Stimulated activated CD4-positive, alpha-beta T cell treated with anti-CD3 and anti-CD28 coated beads, Interleukin-1b, Interleukin-23, amount 100 ng/mL, for 1 hour (primary cell): ENCODE measurements at places on chromosomes 12 and 14.

DNA sequence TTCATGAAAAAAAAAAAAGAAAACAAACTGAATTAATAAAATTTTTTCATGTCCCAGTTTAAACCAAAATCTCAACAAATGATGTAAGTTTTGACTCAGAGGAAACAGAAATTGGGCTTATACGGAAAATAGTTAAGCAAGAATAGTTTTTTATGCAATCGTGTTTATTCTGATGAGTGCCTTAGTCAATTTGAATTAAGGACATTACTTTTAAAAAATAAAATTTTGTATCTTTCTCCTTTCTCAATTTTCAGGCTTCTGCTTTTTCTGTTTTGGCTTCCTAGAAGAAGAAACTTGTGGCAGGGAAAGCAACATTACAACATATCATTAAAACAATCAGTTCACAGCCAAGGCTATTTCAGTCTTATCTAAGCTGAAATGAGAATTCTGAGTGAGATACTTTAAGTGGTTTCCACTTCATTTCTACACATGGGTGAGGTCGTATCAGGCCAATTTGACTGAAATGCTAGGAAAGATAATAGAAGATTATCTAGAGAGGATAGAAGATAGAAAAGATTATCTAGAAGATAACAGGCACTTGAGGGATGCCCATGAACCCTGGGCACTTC, 52.4 kb downstream of the BCL2L14 start:
- DNase-seq = no peak

- no peak for DNase-seq
These were observed 43.6 kb upstream of the GAS2L3 start for GRCh38 chr12:100529756-100530350.

GRCh38 chr12:128609861-128610260, 213.9 kb downstream of the SLC15A4 start:
- DNase-seq = no peak

- no peak for DNase-seq
These were observed 10.9 kb upstream of the MYL2 start for GRCh38 chr12:110931315-110931728.

- DNase-seq = no peak
These were observed 25.8 kb downstream of the NR1H4 start for GRCh38 chr12:100499416-100499815.

- no peak for DNase-seq
These were observed 810 bp downstream of the MARCHF9 start for GRCh38 chr12:57755454-57756372.

- DNase-seq = no peak
These were observed 406.6 kb upstream of the SYT1 start for GRCh38 chr12:78457938-78458337.

DNA sequence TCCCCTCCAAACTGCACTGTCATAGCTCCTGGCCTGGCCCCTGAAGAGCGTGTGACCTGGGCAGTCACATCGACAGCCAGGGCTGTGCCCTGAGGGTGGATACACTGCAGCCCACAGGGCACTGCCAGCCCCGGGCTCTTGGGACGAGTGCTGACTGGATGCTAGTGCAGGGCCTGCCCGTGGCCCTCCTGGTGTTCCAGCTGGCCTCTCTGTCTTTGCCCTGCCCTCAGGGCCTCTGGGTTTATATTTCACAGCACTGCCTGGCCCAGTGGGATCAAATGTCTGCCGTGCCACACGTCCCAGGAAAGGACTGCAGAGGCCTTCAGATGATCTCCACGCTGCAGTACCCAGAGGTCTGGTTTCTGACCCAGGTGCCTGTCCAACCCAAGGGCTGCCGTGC, 10.1 kb upstream of the CCDC197 start:
- DNase-seq = no peak

- DNase-seq = no peak
These were observed 100.0 kb downstream of the PRKCH start for GRCh38 chr14:61421212-61421923.

DNA sequence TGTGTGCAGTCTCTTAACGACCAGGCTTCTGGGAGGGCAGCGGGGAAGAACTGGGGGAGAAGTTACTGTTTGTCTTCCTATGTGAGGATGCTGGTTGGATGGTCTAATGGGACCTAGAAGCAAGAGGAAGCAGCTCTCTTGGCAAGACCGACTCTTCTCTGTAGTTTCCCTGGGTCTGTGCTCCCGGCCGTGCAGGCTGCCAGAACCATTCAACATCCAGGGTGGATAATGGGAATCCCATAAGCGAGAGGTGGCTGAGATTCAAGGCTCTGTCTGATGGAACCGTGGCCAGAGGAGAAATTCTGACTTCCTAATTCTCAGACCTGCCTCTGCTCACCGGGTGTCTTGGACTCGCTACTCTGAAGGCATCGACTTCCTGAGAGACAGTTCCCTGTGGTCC, 561.0 kb upstream of the TBX3 start:
- no peak for DNase-seq

DNA sequence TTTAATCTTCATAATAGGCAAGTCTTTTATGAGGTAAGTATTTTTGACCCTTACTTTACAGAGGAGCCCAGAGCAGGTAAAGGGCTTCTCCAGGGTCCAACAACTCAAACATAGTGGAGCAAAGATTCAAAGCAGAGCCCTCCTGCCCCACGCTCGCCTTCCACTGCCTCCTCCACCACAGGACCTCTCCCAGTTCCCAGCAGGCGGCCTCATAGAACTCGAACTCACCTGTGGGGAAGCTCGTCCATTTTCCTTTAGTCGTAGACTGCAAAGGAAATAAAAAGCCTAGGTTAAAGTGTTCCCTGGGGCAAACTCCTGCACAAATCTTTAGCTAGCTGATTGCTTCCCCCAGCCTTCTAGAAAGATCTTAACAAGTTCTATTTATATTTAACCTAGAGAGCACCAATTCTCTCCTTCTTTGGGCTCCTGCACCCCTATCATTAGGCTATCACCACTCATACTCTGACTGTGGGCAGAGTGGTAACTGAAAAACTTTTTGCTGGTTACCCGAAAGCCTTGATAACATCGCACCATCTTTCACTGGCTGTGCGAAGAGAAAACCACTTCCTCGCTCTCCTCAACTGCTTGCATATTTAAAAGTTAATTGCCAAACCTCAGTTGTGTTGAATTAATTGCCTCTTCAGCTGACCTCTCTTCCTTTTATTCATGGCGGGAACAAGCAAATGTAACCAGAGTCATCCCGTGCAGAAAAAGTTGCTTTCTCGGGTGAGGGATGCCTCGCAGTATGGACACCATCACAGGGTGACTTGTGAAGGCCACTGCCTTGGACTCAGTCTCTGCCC, 299.6 kb downstream of the DPF3 start:
- no peak for DNase-seq

DNA sequence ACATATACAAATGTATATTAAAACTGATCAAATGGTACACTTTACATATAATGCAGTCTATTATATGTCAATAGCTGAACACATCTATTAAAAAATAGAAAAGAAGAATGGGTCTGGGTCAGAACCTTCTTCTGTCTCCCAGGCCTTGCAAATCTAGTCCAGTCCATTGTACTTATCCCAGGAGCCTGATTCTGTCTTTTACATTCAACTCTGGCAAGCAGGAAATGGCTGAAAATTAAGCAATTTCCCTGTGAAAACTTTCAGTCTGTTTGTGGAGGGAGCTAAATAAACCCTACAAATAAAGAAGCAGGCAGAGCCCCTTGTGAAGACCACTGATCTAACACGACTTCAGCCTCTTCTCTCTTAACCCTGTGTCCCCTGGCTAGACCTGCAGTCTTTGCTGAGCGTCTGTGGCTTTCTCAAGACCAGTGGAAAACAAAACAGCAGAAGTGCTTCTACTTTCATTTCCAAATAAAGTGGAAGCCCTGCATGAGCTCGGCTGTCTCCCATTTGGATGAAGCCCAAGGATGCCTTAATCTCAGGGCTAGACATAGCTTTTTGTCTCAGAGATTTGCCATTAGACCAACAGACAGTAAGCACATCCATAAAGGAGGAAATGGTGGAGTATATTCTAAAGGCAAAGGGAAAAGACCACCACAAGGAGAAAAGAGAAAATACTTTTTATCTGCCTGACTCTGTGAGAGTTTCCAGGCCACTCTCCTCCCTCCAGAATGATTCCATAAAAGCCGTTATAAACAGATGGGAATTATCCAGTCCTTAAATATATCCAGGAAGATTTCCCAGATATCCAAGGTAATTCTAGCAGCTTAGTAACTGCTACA, 48.2 kb downstream of the CRACR2A start:
- DNase-seq = no peak

DNA sequence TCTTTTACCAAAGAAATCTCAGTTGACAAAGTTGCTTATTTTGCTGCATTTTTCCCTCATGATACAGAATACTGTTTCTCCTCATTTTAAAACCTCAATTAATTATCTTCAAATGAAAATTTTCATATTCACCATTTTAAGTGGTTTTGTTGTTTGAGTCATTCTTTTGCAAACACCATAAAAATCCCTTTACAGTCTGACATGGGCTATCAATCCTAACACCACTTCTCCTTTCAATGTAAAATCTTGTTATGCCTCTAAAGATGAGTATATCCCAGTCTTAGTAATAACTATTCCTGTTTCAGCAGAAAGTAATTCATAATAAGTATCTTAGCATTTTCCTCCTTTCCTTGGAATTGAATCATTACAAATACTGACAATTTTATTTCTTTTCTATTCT, 192.2 kb downstream of the SYT1 start:
- no peak for DNase-seq

GRCh38 chr14:56875104-56875675, 64.9 kb upstream of the OTX2 start:
- DNase-seq = no peak

GRCh38 chr12:88453323-88453722, 126.9 kb downstream of the KITLG start:
- no peak for DNase-seq

DNA sequence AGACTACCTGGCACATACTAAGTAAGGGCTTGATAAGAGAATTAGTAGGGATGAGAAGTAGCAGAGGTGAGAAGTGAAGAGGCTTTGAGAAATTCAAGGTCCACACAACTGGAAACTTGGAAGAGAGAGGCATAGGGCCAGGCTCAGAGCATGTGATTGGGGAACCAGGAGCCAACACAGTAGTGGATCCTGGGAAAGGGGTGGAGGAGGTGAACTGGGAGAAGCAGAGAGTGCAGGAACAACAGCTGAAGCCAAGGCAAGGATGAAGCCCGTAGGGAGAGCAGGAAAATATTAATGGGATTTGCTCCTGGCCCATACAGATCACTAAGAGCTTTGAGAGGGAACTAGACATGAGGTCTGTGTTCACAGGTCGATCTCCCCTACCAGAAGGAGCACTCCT, 1.4 kb upstream of the ITGB7 start:
- no peak for DNase-seq

DNA sequence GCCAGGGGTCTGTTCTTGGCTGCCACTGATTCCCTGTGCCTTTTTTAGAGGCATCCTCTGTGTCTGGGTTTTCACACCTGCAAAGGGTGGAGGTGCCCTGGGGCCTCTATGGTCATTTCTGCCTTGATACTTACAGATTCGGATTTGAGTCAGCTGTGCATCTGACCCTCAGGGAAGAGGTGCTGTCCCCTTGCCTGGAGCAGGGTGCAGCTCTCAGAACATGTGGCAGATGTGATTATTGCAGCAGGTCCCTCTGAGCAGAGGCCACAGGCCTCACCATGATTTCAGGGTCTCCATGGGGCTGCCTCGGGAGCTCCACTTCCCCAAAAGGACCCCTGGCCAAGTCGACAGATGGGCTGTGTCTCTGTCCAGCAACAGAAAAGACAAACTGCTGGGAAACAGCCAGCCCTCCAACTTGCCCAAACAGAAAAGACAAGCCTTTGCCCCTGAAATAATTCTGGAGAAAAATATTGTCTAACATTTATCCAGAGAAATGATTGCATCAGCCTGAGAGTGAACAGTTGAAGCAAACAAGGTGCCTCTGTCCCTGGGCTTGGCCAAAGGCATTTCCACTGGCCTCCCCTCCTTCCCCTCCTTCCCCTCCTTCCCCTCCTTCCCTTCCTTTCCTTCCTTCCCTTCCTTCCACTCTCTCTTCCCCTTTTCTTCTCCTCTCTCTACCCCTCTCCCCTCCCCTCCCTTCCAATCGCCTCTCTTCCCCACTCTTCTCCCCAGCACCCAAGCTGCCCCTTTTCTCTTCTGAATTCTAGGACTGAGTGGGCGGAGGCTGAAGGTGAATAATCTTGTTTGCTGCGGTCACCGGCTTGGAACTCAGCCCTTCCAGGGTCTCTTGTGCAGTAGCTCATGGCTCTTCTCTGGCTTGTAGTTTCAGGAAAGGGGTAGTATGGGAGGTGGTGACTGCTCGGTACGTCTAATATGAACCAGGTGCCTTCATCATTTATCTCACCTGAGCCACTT, 676 bp downstream of the SERPINA3 start:
- DNase-seq = no peak

GRCh38 chr12:51705450-51705849, 114.4 kb downstream of the SCN8A start:
- no peak for DNase-seq

DNA sequence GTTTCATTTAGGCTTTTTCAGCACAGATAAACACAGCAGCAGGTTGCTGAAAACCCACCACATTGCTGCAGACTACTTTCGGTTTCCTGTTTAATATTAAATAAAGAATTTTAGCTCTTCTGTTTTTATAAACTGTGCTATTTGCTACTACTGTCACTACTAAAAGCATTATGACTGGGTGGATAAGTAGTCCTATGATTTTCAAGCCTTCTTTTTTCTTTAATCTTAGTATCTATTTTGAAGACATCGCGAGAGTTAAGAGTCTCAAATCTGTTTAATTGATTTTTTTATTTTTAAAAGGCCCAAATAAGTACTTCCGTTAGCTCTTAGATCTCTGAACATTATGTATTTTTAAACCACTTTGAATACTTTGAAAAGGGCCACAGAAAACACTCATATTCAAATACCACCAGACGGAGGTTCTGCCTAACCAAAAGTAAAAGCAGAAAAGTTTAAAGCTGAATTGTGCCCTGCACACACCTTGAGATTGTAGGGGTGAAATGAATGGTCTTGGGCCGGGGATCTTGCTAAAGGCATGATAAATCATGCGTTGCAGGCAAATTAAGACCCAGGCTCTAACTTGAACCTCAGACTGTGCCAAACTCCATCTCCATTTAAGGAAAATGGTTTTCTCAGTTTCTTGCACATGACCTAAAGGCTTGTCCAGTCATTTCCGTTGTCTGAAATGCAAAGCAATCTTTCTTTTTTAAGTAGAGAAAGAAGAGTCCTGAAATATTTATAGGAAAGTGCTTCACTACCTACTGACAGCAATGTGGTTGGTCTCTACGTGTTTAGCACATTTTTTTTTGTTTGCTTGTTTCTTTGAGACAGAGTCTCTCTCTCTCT, 13.6 kb upstream of the FOXN3 start:
- no peak for DNase-seq

- DNase-seq = no peak
These were observed 82.4 kb downstream of the IPO8 start for GRCh38 chr12:30613119-30613830.

- no peak for DNase-seq
These were observed 11.1 kb upstream of the TMPO start for GRCh38 chr12:98504368-98504617.
